ENCODE measurements at places on chromosomes 12 and 14. TPM values are rescaled to one million over a fixed set of nuclear protein-coding genes. Genes with fewer than 3 reads are reported as not detected.

- no peak for DNase-seq
Observed at GRCh38 chr12:46490635-46491034, 118.1 kb upstream of the SLC38A2 start.

GRCh38 chr14:99534863-99535262 lies 53.7 kb downstream of the CCNK start:
- DNase-seq: no peak

GRCh38 chr14:22814941-22815713 lies at the start of gene SLC7A7:
Gene SLC7A7, minus strand, starts transcription at chr14:22815435. Its CDS starts 2,037 bp downstream, at chr14:22813398.
- no peak for DNase-seq

DNA sequence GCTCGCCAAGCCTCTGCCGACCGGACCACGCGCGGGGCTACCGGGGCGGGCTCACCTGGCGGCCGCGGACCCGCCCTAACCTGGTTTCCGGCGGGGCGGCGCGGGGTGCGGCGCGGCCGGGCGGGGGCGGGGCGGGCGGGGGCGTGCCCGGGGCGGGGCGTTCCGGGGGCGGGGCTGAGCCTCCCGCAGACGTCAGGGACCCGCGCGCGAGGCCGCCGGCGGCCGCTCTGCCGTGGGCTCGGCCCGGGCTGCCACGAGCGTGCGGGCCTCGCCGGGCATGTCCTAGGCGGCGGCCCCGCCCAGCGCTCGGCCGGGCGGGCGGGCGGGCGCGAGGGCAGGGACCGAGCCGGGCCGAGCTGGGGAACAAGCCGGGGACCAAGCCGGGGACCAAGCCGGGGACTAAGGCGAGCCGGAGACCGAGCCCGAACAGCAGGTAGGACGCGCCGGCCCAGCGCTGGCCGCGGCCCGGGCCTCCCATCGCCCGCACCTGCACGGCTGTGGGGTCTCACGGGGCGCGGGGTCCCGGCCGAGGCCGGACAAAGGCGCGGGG lies at the start of gene CEP170B:
TSS of gene CEP170B (plus strand) at position 188 of the 550 bp plus-strand sequence. CDS start 3,183 bp downstream, outside the sequence.
- no peak for DNase-seq

- no peak for DNase-seq
Observed at GRCh38 chr14:100611811-100612480, 24.7 kb upstream of the BEGAIN start.

- no peak for DNase-seq
Observed at GRCh38 chr14:64930085-64930843, 12.3 kb downstream of the GPX2 start.

- DNase-seq: no peak
Observed at GRCh38 chr14:55864890-55865655, 253.1 kb upstream of the PELI2 start.

- DNase-seq: no peak
Observed at GRCh38 chr12:55607821-55608594, 28.7 kb upstream of the OR10P1 start.

DNA sequence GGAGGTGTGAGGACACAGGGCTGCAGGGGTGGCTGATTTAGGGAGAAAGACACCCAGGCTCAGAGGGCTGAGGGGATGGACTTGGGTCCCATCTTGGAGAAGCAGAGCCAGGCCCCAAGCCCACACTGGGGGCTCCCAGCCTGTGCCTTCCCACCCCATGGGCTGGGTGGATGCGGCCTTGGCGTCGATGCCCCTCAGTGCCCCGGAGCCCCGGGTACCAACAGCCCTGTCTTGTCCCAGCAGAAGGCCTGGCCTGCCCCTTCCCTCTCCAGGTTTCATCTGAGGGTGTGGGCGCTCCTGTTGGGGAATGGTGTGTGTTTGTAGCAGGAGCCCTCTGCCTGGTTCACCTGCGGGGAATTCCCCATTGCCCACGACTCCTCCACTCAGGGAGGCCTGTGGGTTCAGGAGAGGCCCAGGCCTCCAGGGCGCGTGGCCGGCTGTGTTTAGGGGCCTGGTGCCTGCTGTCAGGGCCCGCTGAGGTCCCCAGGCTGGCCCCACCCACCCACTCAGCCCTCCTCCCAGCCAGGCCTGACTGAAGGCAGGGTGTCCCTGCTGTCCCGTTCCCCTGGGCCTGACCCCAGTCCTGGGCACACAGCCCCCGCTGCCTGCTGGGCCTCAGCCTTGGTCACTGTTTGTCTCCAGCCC lies 51.1 kb upstream of the BEGAIN start:
- DNase-seq: no peak

GRCh38 chr12:63955831-63956666 lies 111.5 kb downstream of the SRGAP1 start:
- DNase-seq: no peak

- DNase-seq: no peak
Observed at GRCh38 chr12:71415336-71416231, 24.0 kb upstream of the LGR5 start.

GRCh38 chr12:104786352-104786751 lies 171.7 kb downstream of the SLC41A2 start:
- no peak for DNase-seq

- DNase-seq: no peak
Observed at GRCh38 chr12:80325167-80325959, 118.7 kb upstream of the PTPRQ start.

DNA sequence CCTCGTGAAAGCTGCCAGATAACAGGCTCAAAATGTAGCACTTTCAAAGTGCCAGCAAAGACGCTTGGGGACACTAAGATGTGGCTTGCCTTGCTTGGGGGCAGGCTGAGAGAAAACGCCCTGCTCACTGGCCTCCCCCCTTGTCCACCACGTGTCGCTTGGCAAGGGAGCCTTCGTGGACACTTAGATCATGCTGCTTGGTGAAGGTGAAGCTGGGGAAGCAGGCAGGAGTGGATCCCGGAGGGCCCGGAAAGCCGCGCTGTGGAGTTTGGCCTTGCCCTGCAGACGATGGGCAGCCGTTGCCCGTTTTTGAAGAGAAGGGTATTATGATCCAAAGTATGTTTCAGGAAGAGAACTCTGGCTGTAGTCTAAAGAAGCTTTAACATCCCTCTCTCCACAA lies 53.4 kb upstream of the BDKRB2 start:
- peak; percentile 72 for DNase-seq

- no peak for DNase-seq
Observed at GRCh38 chr14:36503771-36504741, 16.0 kb downstream of the NKX2-1 start.

DNA sequence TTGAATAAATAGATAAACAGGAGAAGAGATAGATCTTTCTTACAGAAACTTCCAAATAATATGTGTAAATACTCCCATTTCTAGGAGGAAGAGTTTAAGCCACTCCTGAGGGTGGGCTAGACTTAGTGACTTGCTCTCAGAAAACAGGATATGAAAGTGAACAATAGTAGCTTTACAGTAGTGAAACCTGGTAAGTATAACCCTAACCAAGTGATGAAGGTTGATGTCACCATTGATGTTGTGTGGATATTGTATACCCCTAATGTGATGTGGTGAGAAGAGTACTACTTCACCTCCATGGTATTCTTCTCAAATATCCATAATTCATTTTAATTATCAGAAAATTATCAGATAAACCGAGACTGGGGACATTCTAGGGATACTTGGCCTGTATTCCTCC lies 20.9 kb downstream of the AKAP6 start:
- DNase-seq: no peak

DNA sequence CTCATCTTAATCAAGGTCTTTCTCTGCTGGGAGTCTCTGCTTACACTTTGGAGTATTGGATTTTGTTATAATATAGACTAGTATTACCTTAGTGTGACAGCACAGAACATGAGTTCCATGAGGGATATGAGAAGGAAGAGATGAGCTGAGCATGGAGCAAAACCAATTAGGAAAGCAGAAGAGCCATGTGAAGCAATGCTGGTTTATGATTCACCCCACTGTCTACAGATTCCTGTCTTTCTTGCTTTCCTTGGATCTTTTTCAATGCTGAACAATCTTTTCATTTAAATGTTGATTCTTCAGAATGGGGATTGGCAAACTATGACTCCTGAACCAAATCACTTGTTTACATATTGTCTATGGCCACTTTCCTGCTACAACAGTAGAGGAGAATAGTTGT lies 70.4 kb upstream of the KITLG start:
- DNase-seq: no peak

DNA sequence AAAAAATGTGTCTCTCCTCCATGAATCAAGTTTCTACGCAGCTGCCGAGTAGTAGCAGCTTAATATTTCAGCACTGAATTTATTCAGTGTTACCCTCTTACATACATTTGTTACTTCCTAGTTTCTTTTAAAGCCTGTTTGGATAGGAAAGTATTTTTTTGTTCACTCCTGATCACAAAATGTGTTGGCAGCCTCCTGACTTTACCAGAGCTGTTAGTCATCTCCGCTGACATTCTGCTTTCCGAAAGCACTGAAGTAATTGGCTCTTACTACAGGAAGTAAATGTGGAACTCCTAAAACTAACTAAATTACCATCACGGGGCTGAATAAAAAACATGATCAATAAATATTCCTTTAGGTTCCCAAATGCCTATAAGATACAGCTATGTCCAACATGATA lies 225.5 kb downstream of the EPS8 start:
- no peak for DNase-seq

DNA sequence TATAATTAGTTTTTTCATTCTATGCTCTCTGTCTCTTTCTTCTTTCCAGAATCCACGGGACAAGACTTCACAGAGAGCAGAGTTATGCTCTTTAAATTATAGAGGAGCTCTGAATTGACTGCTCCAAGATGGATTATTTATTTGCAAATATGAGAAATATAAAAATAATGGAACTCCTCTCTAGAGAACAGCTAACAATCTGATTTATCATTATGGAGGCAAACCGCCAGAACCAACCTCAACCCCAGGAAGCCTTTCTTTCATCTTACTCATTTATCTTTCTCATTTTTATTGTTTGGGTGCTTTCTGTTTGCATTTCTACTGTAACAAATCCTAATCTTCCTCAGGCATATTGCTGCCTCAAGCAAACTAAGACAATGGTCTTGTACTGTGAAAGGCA lies 216.5 kb downstream of the C12orf50 start:
- no peak for DNase-seq

DNA sequence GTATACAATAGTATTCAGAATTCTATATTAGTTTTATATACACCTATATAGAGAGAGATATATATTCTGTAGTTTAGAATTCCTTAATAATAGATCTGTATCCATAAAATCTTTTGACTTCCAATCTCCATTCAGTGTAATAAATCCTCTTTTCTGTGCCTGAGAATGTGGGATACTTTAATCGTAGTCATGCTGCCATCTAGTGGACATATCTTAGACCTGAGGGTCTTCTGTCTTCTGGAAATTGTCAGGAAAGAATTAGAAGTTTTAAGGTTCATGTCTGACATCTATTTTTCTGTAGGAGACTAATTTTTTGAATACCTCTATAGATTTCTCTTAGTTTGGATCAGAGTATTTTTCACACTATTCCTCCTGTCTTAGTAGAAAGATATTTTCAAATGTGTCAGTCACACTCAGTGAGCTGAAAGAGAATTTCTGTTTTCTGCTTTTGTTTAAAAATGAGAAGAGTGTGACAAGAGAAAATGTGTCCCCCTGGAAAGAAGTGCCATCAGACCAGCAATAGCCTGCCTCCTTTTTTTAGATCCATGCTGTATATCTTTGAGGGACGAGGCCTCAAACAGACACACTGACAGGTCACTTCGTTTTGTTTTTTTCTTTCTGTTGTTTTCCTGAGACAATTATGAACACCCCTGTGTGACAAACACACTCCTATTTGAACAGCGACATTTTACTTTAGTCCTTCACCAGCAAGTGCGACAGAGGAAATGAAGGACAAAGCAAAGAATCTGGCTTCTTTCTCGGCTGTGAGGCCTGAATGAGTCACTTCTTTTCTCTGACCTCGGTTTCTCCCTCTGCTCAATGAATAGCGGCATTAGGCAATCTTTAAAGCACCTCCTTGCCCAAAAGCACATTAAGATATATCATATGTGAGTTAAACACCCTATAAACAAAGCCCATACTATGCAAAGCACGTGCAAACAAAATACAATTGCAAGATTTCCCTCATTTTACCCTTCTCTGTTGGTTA lies 96.3 kb downstream of the GALC start:
- no peak for DNase-seq

- no peak for DNase-seq
Observed at GRCh38 chr12:126741536-126742240, 1525.3 kb upstream of the TMEM132C start.

DNA sequence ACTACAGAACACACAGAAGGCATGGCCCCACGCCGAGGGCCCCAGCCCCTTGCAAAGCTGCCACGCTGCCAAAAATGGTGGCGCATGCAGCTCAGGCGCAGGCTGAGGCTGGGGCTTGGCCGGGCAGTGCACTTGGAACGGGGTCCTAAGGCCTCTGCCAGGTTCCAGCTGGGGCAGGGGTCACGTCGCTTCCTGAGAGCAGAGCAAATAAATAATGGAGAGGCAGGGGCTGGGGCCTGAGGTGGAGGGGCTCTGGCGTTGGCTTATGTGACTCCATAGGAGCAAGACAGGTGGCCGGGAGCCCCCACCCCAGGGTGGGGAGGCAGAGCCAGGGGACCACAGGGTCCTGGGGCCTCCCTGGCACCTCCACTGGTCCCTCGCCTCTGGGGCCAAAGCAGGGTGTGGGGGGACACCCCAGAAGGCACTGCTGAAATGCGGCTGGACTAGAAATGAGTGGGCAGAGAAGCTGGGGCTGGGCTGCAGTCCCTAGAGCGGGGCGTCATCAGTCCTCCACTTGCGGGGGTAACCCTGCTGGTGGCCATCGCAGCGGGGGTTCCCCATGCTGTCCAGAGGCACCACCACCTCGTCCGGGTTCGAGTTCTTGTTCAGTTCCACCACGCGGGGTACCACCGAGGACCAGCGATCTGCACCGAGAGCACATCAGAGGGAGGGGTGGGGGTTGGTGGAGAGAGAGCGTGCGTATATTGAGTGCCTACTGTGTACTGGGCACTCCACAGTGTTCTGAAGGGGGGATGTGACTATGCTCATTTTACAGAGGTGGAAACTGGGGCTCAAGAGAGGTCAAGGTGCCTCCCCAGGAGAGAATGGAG lies 49.8 kb downstream of the TRPV4 start:
- DNase-seq: no peak

- DNase-seq: no peak
Observed at GRCh38 chr12:67357376-67358125, 88.4 kb downstream of the CAND1 start.

- no peak for DNase-seq
Observed at GRCh38 chr14:73368616-73369015, 89.7 kb downstream of the NUMB start.

DNA sequence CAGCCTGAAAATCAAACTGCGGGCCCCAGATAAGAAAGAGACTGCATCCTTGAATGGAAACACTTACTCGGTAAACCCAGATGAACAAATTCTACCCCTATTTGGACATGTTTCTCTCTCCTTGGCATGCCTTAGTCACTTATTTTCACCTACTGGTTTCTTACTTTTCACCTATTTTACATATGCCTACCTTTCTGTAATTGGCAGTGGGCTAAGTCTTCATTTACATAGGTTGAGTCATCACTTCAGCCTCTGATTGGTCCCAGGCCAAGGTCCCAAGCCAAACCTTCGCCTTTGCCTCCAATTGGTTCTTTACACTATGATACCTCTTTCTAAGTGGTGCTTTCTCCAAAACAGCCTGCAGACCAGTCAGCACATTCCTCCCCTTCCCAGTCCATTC lies 111.3 kb downstream of the DYRK2 start:
- DNase-seq: no peak

Gene SSTR1
- total RNA-seq: 1.2 TPM

Gene FOXG1
- not detected for total RNA-seq

Gene STAC3
- total RNA-seq: 0.74 TPM

Gene FNTB
- total RNA-seq: 13.3 TPM

Gene FAM90A1
- total RNA-seq: not detected

Gene ERBB3
- total RNA-seq: 53.8 TPM

Gene TAS2R42
- not detected for total RNA-seq

Gene CDKN3
- total RNA-seq: 6.6 TPM

Gene TRPV4
- total RNA-seq: 5.6 TPM

Gene OR6C68
- not detected for total RNA-seq

Gene NID2
- 20.1 TPM for total RNA-seq

Gene CLEC4C
- not detected for total RNA-seq

Gene FAM186B
- total RNA-seq: not detected

Gene RDH16
- total RNA-seq: 2.9 TPM

Measured in vagina (tissue), 2 donors.